ENCODE measurements at places on chromosomes 7 and 10.
A peak's percentile ranks its signal among the peaks of the same experiment; 100 is the strongest.

DNA sequence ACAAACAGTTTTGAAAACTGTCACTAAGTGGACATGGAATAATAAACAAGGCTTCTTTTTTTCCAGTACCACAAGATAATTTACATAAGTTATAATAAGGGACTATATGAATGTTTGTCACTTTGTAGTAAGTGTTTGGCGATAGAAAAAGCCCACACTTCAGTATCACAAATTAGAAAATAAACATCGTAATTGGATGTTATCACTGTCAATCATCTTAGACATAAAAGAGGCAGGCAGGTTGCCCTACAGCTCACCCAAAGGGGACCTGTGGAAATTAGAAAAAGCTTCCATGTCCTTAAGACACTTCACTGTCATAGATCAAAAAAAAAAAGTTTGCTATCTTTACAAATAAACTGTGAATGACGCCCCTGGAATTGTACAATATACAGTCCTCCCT, 3.6 kb upstream of the NOC3L start:
- no peak for DNase-seq

- no peak for DNase-seq
Observed at GRCh38 chr7:157335236-157335635, 1.6 kb upstream of the DNAJB6 start.

DNA sequence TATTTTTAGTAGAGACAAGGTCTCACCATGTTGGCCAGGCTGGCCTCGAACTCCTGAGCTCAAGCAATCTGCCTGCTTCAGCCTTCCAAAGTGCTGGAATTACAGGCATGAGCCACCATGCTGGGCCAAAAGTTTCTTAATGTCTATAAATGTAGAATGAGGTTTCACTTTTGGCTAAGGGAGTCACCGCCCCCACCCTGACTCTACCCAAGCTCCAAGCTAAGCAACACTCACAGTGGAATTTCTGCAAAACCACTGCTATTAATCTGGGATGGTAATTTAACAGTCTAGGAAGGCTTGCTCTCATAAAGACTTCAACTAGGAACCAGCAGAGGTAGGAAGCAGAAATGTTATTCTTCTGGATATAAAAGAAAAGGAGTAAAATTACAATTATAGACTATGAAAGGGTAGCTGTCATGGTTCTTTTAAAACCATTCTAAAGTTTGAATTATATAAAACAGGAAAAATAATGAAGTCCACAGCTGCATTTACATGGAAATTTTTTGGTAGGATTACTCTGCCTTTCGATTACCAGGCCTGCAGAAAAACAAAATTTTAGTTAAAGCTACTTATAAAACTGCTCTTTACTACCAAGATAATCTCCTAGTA, 211.6 kb downstream of the SFMBT2 start:
- no peak for DNase-seq

- DNase-seq: no peak
Observed at GRCh38 chr10:84164442-84164841, 9.2 kb upstream of the GPR15LG start.

DNA sequence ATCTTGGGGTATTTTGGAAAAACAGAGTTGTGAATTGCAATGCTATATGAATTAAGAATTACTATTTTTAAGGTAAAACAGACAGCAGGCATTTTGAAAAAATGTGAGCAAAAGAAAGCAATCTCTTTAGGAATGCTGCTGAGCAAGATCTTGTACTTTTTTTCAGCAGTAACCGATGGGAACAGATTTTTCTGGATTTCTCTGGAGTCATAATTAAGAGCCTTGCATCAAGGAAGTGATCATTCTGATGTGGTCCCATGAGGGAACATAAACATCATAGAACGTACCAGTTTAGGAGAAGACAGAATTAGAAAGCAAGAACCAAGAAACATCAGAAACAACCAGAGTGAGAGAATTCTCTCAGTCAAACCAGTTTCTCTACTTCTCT, 157.0 kb upstream of the AGR3 start:
- no peak for DNase-seq

GRCh38 chr10:59847326-59847725, 59.0 kb downstream of the CCDC6 start:
- no peak for DNase-seq

GRCh38 chr7:143286522-143286890, 1.6 kb upstream of the CASP2 start:
- DNase-seq: no peak

DNA sequence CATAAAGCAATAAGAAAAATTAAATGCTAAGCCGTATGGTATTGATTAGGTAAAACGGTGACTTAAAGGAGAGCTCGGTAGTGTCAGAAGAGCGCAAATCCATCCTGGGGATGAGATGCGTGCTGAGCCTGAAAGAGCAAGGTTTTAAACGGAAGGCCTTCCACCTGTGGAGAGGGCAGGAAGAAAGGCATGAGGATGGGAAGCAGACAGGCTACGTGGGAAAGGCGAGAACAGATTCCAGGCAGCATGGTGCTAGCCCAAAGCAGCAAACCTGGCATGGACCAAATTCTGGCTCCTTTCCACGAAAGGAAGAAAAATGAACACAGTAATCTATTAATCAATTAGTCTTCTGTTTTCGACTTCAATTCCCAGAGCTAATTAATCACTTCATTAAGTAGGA, 103.5 kb downstream of the HIPK2 start:
- DNase-seq: no peak

DNA sequence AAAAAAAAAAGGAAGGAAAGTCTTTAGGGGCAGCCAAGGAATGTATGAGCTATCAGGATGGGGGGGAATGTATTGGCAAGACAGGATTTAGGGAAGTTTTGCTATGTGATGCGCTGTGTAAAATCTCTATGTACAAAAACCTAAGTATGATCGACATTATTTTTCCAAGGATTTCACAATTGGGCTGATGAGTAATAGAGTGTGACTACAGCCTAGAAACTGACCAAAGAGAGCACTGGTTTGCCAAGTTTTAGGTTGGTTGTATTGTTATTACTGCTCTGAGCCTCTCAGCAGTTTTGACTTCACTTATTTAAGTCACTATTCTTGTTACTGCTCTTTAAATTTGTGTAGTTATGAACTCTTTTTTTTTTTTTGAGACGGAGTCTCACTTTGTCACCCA, 107.3 kb downstream of the NRCAM start:
- DNase-seq: peak; percentile 64

DNA sequence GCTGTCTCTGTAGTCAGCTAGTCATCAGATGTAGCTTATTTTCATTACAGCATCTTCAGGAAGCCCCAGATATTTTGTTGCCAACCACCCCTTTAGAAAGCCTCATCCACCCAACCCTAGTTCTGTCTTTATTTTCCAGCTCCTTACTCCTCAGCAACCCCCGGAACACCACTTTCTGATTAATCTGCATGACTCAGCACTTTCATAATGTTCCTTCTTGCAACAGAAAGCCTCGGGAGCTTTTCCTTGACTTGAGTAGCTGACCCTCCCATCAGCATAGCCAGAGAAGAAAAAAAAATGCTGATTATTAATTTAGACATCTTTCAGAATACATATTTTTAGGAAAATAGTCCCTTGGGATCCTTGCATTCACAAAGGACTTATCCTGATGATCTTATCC, 244.0 kb upstream of the CXCL12 start:
- DNase-seq: peak; percentile 71

- DNase-seq: no peak
Observed at GRCh38 chr7:79702116-79702515, 248.6 kb upstream of the MAGI2 start.

DNA sequence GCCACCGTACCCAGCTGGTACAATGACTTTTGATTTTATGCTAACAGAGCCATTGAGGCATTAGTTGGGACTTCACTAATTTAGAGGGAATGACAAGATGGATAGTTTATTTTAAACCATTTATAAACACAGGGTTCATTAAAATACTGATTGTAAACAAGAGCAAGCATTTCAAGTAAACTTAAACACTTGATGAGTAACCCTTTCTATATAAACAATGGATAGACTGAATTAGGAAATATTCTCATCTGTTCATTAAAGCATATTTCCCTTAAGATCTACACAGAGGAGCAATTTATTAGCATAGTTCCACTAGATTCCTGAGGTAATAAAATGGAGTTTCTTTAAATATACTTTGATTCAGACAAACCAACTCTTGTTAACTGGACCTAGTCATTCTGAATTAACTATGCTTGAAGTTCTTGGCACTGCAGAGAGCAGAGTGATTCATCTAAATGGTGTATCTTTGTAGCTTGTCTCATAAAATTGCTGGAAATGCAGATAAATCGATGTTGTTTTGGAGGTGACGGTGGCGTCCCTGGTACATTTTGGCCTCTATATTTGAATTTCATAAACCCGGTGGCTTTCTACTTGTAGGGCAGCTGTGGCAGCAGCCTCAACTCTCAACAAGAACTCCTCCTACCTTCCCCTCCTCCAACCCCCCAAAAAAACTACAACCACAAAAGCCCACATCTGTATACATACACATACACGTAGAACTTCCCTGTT, 15.4 kb upstream of the VDAC2 start:
- peak; percentile 56 for DNase-seq

DNA sequence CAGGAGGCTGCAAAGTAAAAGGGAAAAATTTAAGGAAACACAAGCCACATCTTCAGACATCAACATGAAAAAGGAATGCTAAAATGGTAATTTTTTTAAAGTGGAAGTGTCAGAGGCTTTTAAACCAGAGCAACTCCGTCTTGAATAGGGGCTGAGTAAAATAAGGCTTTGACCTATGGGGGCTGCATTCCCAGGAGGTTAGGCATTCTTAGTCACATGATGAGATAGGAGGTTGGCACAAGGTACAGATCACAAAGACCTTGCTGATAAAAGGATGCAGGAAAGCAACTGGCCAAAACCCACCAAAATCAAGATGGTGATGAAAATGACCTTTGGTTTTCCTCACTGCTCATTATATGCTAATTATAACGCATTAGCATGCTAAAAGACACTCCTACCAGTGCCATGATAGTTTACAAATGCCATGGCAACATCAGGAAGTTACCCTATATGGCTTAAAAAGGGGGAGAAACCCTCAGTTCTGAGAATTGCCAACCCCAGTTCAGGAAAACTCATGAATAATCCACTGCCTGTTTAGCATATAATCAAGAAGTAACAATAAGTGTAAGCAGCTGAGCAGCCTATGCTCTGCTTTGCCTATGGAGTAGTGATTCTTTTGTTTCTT, 128.3 kb downstream of the SKAP2 start:
- no peak for DNase-seq

DNA sequence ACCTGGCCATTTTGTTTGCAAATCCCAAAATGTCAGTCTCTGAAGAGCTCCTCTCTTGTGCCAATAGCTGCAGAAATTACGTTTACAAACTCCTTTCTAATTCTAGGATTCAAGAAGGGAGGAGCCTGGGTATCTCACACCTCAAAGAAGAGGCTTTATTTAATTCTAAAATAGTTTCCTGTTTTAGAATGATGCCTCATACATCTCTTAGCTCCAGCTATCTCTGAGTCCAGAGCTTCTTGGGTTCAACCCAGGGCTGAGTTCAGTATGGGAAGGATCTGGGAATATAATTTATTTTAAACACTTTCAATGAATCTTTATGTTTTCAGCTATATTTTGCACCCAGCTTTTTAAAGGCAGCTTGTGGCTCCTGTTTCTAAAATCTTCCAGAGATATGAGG, 150.1 kb downstream of the CACNA2D1 start:
- DNase-seq: no peak

GRCh38 chr10:131726967-131727366, 173.8 kb upstream of the PPP2R2D start:
- DNase-seq: no peak

DNA sequence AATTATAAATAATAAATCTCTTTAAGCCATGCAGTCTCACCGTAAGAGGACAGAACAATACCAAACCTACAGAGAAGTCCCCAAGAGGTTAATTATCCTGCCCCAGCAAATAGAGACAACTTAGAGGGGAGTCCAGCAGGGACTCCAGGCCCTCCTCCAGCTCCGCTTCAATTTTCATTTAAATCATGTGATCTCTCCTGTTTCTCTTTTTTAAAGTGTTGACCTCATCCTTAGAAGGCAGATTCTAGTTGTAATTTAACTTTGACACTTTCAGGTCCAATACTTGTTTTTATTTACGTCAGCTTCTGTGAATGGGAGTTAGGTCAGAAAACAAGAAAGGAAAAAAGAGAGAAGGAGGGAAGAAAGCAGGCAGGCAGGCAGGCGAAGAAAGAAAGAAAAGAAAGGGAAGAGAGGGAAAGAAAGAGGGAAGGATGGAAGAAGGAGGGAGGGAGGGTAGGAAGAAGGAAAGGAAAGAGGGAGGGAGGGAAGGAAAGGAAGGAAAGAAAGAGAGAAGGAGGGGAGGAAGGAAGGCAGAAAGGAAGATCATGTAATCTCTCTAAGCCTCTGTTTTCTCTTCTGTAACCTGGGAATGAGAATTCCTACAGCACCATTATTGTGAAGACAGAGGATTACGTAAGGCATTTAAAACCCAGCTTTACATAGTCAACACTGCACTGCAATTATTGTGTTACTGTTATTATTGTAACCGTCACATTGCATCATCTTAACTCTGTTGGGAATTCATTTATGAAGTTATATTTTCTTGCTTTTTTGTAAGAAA, 227.7 kb downstream of the SKIDA1 start:
- DNase-seq: no peak

DNA sequence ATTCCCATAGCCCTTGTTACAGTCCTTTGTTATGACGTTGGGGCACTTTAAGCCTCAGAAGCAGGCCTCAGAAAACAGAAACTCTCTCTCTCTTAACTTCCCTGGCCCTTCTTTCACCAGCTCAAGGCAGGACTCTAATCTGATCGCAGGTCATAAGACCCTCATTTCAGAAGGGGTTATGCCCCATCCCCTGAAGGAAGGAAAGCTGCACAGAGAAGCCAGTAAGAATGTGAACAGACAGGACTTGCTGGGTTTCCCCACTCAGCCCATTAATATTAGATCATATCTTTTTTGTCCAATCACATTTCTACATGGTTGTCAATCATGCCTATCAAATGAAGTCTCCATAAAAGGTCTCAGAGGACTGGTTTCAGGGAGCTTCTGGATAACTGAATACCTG, 49.3 kb upstream of the PHF14 start:
- no peak for DNase-seq

DNA sequence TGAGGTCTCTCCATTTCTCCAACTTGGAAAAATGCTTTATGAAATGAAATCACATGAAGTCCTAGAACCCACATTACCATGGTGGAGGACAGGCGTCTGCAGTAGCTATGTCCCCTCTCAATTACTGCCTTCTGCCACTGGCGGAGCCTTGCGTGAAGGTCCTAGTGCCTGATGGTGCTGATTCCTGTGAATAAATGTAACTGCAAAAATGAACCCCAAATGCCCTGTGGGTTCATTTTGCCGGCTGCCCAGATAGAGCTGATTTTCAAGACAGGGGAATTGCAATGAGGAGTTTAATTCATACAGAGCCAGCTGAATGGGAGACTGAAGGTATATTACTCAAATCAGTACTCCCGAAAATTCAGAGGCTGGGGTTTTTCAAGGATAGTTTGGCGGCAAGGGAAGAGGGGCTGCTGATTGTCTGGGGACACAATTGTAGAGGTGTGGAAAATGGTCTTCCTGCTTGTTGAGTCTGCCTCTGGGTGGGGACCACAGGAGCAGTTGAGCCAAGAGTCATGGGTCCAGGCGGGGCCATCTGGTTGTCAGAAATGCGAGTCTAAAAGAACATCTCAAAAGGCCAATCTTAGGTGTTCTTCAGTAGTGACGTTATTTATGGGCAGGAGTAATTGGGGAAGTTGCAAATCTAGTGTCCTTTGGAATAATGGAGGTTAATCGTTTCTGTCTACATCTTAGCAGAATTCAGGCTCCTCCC, 13.5 kb downstream of the PRF1 start:
- DNase-seq: no peak

Measured in GM03348 (cell line).